ENCODE measurements at places on chromosomes 3 and 15. TPM values are rescaled to one million over a fixed set of nuclear protein-coding genes. Genes with fewer than 3 reads are reported as not detected.

- no peak for DNase-seq
- no peaks in the 10 kb centered on the region for H3K4me1 ChIP-seq
- no peaks in the 10 kb centered on the region for H3K36me3 ChIP-seq
- H3K4me3 ChIP-seq: no peak overlapping the region
- H3K27ac ChIP-seq: no peak overlapping the region
- peaks cover 27% of the 10 kb centered on the region for H3K27me3 ChIP-seq
Measured at GRCh38 chr3:113270068-113270467, 58.7 kb downstream of the BOC start.

DNA sequence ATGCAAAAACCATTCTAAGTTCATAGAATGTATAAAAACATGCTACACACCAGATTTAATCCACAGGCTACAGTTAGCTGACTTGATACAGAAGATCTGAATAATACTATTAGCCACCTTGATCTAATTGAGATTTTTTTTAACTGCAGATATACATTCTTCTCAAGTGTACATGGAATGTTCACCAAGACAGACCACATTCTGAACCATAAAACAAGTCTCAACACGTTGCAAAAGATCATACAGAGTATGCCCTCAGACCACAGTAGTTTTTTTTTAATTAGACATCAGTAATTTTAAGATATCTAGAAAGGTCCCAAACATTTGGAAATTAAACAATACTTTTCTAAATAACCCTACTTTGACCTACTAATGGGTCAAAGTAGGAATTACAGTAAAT lies 83.3 kb downstream of the FGF7 start:
- no peak overlapping the region for H3K27ac ChIP-seq
- H3K4me1 ChIP-seq: no peaks in the 10 kb centered on the region
- no peaks in the 10 kb centered on the region for H3K36me3 ChIP-seq
- H3K4me3 ChIP-seq: no peak overlapping the region
- H3K27me3 ChIP-seq: no peaks in the 10 kb centered on the region

- DNase-seq: no peak
- H3K4me3 ChIP-seq: no peak overlapping the region
- H3K36me3 ChIP-seq: peaks cover 3% of the 10 kb centered on the region
- peaks cover 3% of the 10 kb centered on the region for H3K4me1 ChIP-seq
Measured at GRCh38 chr3:17118771-17119170, 234.0 kb downstream of the PLCL2 start.

DNA sequence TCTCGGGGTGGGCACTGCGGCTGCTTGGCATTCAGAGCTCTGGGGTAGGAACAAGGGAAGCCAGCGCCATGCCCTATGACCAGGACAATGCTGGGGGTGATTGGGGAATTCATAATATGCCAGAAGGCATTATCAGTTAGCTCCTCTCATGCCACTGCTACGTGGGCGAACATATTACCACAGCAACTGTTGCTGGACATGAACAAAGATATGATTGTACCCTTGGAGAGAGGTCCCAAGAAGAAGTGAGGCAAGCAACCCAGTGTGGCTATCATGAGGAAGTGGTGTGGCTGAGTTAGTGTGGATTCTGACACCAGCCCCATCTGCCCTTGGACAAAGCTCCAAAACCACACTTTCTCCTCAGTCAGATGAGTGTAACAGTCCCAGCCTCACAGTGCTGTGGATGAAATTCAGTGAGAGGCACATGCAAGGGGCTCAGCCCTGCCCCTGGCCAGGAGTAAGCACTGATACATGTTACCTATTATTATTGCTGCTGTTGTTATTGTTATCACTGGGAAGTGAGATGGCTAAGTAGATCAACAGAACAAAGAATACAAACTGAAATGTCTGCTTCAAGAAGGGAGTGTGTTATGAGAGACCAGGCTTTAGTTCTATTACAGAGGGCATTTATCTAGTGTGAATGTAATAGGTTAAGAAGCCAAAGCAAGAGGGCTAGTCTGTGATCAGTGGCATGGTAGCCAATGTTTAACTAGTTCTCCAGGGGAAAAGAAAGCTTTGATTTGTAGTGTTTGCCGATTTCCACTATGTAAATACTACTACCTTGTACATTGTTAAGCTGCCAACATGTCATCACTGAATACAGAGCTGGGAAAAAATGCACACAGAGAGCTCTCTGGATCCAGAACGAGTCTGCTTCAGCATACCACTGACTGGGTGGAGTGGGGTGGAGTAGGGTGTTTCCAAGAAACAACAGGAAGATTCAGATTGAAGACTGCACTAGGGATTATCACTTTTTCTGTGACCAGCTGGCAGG lies 222.3 kb upstream of the EIF1B start:
- no peak for DNase-seq
- no peaks in the 10 kb centered on the region for H3K36me3 ChIP-seq
- H3K4me3 ChIP-seq: no peak overlapping the region
- H3K4me1 ChIP-seq: no peaks in the 10 kb centered on the region

GRCh38 chr3:37075955-37076354 lies 82.6 kb downstream of the MLH1 start:
- no peak for DNase-seq
- H3K36me3 ChIP-seq: peaks cover 7% of the 10 kb centered on the region
- peaks cover 2% of the 10 kb centered on the region for H3K4me1 ChIP-seq
- H3K4me3 ChIP-seq: no peak overlapping the region

- H3K36me3 ChIP-seq: peaks cover 5% of the 10 kb centered on the region
- H3K27ac ChIP-seq: no peak overlapping the region
- H3K4me3 ChIP-seq: no peak overlapping the region
Measured at GRCh38 chr15:58854593-58854992, 78.9 kb downstream of the SLTM start.

- peaks cover 5% of the 10 kb centered on the region for H3K4me1 ChIP-seq
- H3K4me3 ChIP-seq: no peak overlapping the region
- H3K27me3 ChIP-seq: no peaks in the 10 kb centered on the region
- no peak for DNase-seq
- no peak overlapping the region for H3K27ac ChIP-seq
Measured at GRCh38 chr3:30231277-30232141, 374.9 kb upstream of the TGFBR2 start.

GRCh38 chr15:51768018-51768417 lies 16.6 kb downstream of the TMOD2 start:
- H3K36me3 ChIP-seq: peaks cover 18% of the 10 kb centered on the region
- peak overlapping the region; percentile 41 for H3K27ac ChIP-seq
- no peak overlapping the region for H3K4me3 ChIP-seq
- no peak for DNase-seq
- H3K27me3 ChIP-seq: no peaks in the 10 kb centered on the region
- H3K4me1 ChIP-seq: peaks cover 30% of the 10 kb centered on the region

GRCh38 chr15:66838671-66839239 lies 136.7 kb downstream of the SMAD6 start:
- peaks cover 4% of the 10 kb centered on the region for H3K36me3 ChIP-seq
- peaks cover 33% of the 10 kb centered on the region for H3K27me3 ChIP-seq
- no peak overlapping the region for H3K4me3 ChIP-seq
- H3K4me1 ChIP-seq: peaks cover 15% of the 10 kb centered on the region

- no peak for DNase-seq
- no peak overlapping the region for H3K27ac ChIP-seq
- H3K36me3 ChIP-seq: no peaks in the 10 kb centered on the region
- H3K4me3 ChIP-seq: no peak overlapping the region
Measured at GRCh38 chr15:71532994-71533393, 277.4 kb upstream of the NR2E3 start.

DNA sequence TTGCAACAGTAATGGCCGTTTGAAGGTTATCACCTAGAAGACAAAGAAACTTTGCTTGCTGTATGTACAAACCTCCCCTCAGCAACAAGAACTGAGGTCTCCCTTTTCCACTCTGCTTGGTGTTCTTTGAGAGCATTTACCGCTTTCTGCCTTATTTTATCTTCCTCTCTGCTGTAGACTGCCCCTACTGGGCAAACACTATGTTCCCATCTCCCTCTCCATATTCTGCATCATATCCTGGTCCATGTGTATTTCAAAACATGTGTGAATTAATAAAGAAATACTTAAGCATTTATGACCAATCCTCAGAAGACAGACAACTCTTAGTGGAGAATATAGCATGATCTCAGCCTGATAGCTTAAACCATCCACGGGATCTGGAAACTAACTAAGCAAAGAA lies 64.4 kb downstream of the ATP13A5 start:
- DNase-seq: no peak
- H3K4me3 ChIP-seq: no peak overlapping the region
- H3K36me3 ChIP-seq: no peaks in the 10 kb centered on the region
- H3K27me3 ChIP-seq: peaks cover 12% of the 10 kb centered on the region

DNA sequence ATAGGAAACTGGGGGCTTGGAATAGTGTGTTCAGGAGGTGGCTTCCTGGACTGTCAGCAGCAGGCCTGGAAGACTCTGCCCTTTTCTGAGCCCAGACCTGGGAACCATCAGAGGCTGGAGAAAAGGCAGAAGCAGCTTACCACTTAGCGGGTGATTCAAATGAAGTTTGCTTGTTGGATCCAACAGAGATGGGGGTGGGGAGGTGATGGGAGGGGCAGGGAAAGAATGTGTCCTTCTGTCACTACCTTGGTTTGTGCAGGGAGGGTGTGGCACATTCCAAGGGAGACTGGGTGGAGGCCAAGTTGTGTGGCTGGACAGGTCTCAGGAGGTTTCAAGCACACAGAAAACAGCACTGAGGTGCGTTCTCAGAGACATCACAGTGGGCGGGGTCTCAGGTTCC lies 58.8 kb downstream of the TRAK1 start:
- peaks cover 5% of the 10 kb centered on the region for H3K36me3 ChIP-seq
- no peak overlapping the region for H3K4me3 ChIP-seq
- H3K4me1 ChIP-seq: peaks cover 40% of the 10 kb centered on the region
- no peak for DNase-seq

- H3K27ac ChIP-seq: no peak overlapping the region
- no peak overlapping the region for H3K4me3 ChIP-seq
- peaks cover 18% of the 10 kb centered on the region for H3K4me1 ChIP-seq
- no peaks in the 10 kb centered on the region for H3K27me3 ChIP-seq
- DNase-seq: no peak
Measured at GRCh38 chr15:64333516-64333915, 22.5 kb downstream of the CSNK1G1 start.

- no peak for DNase-seq
- H3K27me3 ChIP-seq: peaks cover 3% of the 10 kb centered on the region
- peak overlapping the region; percentile 93 for H3K27ac ChIP-seq
- H3K36me3 ChIP-seq: peaks cover 1% of the 10 kb centered on the region
Measured at GRCh38 chr3:43755516-43756200, 64.9 kb downstream of the ABHD5 start.

DNA sequence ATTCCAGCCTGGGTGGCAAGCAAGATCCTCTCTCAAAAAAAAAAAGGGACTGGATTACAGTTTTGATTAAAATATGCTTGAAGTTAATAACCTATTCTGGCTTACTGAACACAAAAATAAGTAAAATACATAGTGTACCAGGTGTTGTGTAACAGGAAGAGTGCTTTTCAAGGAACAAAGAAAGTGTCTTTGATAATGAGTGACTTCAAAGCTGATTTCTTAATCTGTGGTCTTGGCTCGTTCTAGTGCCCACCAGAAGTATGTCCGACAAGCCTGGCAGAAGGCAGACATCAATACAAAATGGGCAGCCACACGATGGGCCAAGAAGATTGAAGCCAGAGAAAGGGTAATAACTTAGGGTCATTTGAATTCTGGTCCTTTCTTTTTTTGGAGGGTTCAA lies 4.0 kb downstream of the RPL14 start:
- H3K27me3 ChIP-seq: no peaks in the 10 kb centered on the region
- H3K4me3 ChIP-seq: no peak overlapping the region
- peaks cover 2% of the 10 kb centered on the region for H3K36me3 ChIP-seq
- no peak for DNase-seq
- H3K27ac ChIP-seq: no peak overlapping the region

DNA sequence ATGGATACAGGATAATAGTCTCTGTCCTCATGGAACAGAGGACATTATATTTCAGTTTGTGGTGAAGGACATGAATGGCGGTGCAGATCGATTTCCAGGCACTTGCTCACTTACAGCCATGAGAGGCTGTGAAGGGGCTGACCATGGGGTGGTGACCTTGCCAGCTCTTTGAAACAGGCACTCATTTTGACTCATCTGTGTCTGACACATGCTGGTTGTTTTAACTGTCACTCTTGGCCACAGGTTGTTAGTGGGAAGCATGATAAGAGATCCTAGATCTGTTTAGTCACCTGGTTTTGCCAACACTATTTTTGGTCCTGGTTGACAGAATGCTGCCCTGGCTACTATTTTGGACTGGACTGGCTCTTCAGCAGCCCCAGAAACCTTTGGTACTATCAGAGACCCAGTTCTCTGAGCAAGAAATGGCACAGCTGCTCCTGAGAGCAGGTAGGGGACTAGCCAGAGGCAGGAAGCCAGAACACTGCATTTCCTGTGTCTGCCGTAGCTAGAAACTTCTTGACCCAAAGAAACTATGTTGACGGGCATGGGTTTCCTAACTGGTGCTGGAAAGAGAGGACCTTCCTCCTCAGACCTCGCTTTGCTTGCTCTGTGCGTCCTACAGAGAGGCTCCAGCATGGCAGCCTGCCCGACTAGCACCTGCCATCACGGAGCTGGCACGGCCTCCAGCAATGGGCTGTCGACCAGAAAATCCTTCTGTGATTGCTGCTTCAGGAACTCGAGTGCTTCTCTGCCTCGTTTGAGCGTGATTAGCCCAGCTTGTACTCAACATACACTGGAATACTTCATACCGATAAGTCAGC lies 6.3 kb downstream of the PXYLP1 start:
- no peaks in the 10 kb centered on the region for H3K27me3 ChIP-seq
- H3K4me3 ChIP-seq: no peak overlapping the region
- peaks cover 8% of the 10 kb centered on the region for H3K36me3 ChIP-seq
- H3K27ac ChIP-seq: peak overlapping the region; percentile 41
- no peak for DNase-seq

- peaks cover 6% of the 10 kb centered on the region for H3K36me3 ChIP-seq
- H3K27me3 ChIP-seq: no peaks in the 10 kb centered on the region
- DNase-seq: no peak
- no peak overlapping the region for H3K4me3 ChIP-seq
- no peak overlapping the region for H3K27ac ChIP-seq
Measured at GRCh38 chr3:46935168-46935858, 41.2 kb downstream of the CCDC12 start.

GRCh38 chr3:6912240-6912639 lies 51.3 kb downstream of the GRM7 start:
- no peaks in the 10 kb centered on the region for H3K4me1 ChIP-seq
- H3K27ac ChIP-seq: no peak overlapping the region
- H3K36me3 ChIP-seq: no peaks in the 10 kb centered on the region
- no peaks in the 10 kb centered on the region for H3K27me3 ChIP-seq

- H3K4me1 ChIP-seq: peaks cover 21% of the 10 kb centered on the region
- H3K27me3 ChIP-seq: peaks cover 70% of the 10 kb centered on the region
- H3K4me3 ChIP-seq: peak overlapping the region; percentile 87
Measured at GRCh38 chr15:68558318-68559305, 20.2 kb upstream of the CORO2B start.

GRCh38 chr15:48530528-48530927 lies 115.0 kb downstream of the FBN1 start:
- H3K4me1 ChIP-seq: no peaks in the 10 kb centered on the region
- DNase-seq: no peak
- H3K27ac ChIP-seq: no peak overlapping the region

Gene NFKBIZ
- 814 TPM for total RNA-seq

Gene LRRFIP2
- 51.6 TPM for total RNA-seq

Gene RGMA
- total RNA-seq: not detected

Gene SEMA5B
- not detected for total RNA-seq

Gene CTNNB1
- total RNA-seq: 177 TPM

Gene MAPK6
- total RNA-seq: 36.8 TPM

Gene PTH1R
- not detected for total RNA-seq

Gene CFAP92
- 0.37 TPM for total RNA-seq

Gene CD86
- total RNA-seq: 4.3 TPM

All from T-helper 17 cell (primary cell).